Midbrain (tissue), 1 donor: ENCODE measurements at places on chromosomes 3 and 15.

- no peak for DNase-seq
These were observed 4.4 kb upstream of the LMAN1L start for GRCh38 chr15:74808078-74808839.

DNA sequence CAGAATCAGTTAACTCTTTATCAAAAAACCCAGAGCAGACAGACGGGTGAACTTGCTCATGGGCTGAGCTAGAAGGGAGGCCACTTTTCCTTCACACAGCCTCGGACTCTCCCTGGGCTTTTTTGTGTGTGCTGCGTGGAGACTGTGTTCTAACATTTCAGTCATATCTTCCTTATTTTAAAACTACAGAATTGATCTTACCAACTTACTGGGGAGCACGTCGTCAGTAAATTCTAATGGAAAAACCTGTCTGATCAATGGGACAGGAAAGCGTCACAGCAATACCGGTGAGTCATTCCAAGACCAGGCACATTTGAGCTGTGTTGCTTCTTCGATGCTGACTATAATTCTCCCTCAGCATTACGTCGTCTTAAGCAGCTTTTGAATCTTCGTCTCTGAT lies 145.1 kb downstream of the LPP start:
- no peak for DNase-seq

DNA sequence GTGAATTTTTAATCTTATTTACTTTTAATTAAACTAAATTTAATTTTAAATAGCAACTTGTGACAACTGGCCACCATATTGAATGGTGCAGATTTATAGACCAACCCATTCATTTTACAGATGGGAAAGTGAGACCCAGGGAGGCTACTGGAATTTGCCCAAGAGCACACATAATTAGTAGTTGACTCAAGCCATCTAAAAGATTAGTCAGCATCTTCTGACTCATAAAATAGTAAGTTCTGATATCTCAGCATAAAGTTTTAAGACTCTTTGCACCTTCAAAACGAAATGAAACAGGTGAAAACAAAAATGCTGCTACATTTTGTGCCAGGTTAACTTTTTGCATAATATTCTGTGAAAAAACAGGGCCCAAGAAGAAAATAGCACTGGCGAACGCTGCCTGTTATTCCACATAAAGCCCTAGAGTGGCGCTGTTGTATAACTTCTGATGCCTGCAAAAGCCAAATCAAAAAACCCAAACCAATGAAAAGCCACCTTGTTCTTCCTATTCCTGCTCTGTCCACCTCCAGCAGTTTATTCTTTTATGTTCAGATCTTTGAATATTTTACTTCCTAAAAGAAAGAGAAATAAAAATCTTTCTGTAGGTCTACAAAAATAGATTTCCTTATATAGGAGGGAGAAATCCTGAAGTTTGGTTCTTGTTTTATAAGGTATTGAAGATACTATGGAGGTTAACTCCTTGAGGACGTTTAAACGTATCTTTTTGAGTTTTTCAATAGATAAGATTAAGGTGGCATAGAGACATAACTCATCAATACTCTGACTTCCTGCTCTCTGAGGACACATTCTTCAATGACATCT lies 62.8 kb downstream of the OTOL1 start:
- DNase-seq = peak; percentile 67

GRCh38 chr15:38625886-38626285 lies 61.3 kb upstream of the RASGRP1 start:
- DNase-seq = no peak

GRCh38 chr15:57640930-57641682 lies 49.4 kb downstream of the MYZAP start:
- DNase-seq = peak; percentile 54

GRCh38 chr3:154791611-154792010 lies 288.5 kb upstream of the MME start:
- no peak for DNase-seq

- no peak for DNase-seq
These were observed 372.7 kb downstream of the SHQ1 start for GRCh38 chr3:72475258-72476138.

DNA sequence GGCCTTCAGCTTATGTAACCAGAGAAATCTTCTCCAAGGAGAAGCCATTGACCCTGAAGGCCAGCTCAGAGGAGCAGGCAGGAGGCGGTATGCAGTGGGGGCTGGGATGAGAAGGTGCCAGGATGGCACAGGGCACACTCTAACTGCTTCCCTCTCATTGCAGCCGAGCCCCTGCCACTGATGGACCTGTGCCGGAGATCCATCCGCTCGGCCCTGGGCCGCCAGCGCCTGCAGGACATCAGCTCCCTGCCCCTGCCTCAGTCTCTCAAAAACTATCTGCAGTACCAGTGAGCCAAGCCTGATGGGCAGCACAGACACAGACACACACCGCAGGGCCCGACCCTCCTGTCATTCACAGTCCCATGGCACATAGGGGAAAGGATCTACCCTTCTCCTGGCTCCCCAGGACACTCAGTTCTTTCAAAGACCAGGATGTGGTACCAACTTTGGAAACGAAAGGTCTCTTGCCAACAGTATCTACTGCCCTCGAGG lies 84.6 kb upstream of the PXYLP1 start:
- DNase-seq = no peak
